Colonic mucosa (tissue), 4 donors: ENCODE measurements at places on chromosomes 5 and 9.

GRCh38 chr5:152523964-152524363, 118.9 kb upstream of the NMUR2 start:
- DNase-seq = no peak
- H3K27me3 ChIP-seq = no peaks in the 10 kb centered on the region

GRCh38 chr9:29044959-29045358, 1471.7 kb upstream of the C9orf72 start:
- no peak overlapping the region for H3K27ac ChIP-seq
- DNase-seq = no peak
- H3K4me1 ChIP-seq = no peaks in the 10 kb centered on the region

- H3K36me3 ChIP-seq = no peaks in the 10 kb centered on the region
- no peaks in the 10 kb centered on the region for H3K27me3 ChIP-seq
- H3K4me1 ChIP-seq = no peaks in the 10 kb centered on the region
- H3K4me3 ChIP-seq = no peak overlapping the region
- DNase-seq = no peak
These were observed 326.9 kb downstream of the TENT4A start for GRCh38 chr5:7040111-7040510.

- H3K27me3 ChIP-seq = no peaks in the 10 kb centered on the region
- no peak overlapping the region for H3K4me3 ChIP-seq
- DNase-seq = no peak
- no peak overlapping the region for H3K27ac ChIP-seq
- H3K36me3 ChIP-seq = no peaks in the 10 kb centered on the region
These were observed 56.1 kb downstream of the FGF18 start for GRCh38 chr5:171475596-171475995.

GRCh38 chr5:112979723-112980122, 3.1 kb downstream of the DCP2 start:
- H3K4me3 ChIP-seq = no peak overlapping the region
- H3K4me1 ChIP-seq = peaks cover 7% of the 10 kb centered on the region
- H3K27ac ChIP-seq = no peak overlapping the region
- no peak for DNase-seq
- H3K36me3 ChIP-seq = no peaks in the 10 kb centered on the region

GRCh38 chr9:71079451-71079850, 42.0 kb downstream of the TRPM3 start:
- H3K27me3 ChIP-seq = no peaks in the 10 kb centered on the region
- no peaks in the 10 kb centered on the region for H3K36me3 ChIP-seq
- no peaks in the 10 kb centered on the region for H3K4me1 ChIP-seq
- H3K27ac ChIP-seq = no peak overlapping the region
- no peak overlapping the region for H3K4me3 ChIP-seq
- DNase-seq = no peak

DNA sequence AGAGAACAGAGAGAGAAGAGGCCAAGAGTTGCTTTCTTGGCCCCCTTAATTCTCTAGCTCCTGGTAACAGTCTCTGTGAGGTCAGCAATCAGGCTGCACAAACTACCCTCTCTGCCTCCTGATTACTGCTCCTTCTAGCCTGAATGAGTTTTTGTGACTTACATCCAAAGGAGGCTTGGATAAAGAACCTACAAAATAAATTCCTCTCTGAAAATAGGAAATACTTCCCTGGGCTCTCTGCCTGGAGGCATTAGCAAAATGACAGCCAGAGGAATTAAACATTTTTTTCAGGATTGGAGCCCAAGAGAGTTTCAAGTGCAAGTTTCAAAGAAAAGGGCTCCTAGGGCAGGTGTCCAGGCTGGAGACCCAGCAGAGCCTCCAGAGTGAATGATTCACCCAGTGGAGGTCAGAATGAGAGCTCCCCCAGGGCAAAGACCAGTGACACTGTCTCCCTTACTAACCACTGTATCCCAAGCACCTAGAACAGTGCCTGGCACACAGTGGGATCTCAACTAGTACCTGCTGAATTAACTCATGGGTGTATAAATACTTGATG, 162.5 kb downstream of the SPOCK1 start:
- H3K4me1 ChIP-seq = no peaks in the 10 kb centered on the region
- H3K27me3 ChIP-seq = no peaks in the 10 kb centered on the region
- H3K36me3 ChIP-seq = no peaks in the 10 kb centered on the region
- H3K4me3 ChIP-seq = no peak overlapping the region

DNA sequence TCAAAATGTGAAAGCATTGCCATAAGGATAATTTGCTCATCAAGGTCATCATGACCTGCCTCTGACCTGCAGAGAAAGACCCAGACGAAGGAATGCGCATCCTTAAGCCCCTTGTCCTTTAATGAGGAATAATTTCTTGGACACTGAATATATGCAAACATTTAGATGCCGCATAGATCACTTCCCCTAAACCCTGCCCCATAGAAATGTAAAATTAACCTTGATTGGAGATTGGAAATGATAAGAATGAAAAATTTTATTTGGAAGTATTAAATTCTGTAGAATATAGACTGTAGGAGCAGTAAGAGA, 233.1 kb downstream of the ARHGAP26 start:
- no peaks in the 10 kb centered on the region for H3K4me1 ChIP-seq
- DNase-seq = no peak
- peak overlapping the region; percentile 54 for H3K27ac ChIP-seq
- H3K36me3 ChIP-seq = no peaks in the 10 kb centered on the region
- H3K4me3 ChIP-seq = no peak overlapping the region
- no peaks in the 10 kb centered on the region for H3K27me3 ChIP-seq

DNA sequence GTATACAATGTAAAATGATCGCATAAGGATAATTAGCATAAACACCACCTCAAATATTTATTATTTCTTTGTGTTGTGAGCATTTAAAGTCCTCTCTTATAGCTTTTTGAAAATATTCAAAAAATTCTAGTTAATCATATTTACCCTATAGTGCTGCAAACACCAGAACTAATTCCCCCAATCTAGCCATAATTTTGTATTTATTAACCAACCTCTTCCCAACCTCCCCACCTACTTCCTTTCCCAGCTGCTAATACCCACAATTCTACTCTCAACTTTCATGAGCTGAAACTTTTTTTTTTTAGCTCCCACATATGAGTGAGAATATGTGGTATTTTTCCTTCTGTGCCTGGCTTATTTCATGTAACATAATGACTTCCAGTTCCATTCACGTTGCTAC, 317.8 kb upstream of the ATP10B start:
- no peak overlapping the region for H3K27ac ChIP-seq
- DNase-seq = no peak
- no peaks in the 10 kb centered on the region for H3K27me3 ChIP-seq
- no peak overlapping the region for H3K4me3 ChIP-seq
- no peaks in the 10 kb centered on the region for H3K4me1 ChIP-seq
- H3K36me3 ChIP-seq = no peaks in the 10 kb centered on the region

- H3K4me3 ChIP-seq = no peak overlapping the region
- no peaks in the 10 kb centered on the region for H3K27me3 ChIP-seq
- no peaks in the 10 kb centered on the region for H3K4me1 ChIP-seq
- no peak overlapping the region for H3K27ac ChIP-seq
- no peak for DNase-seq
These were observed 85.8 kb downstream of the FGF1 start for GRCh38 chr5:142600092-142600491.

DNA sequence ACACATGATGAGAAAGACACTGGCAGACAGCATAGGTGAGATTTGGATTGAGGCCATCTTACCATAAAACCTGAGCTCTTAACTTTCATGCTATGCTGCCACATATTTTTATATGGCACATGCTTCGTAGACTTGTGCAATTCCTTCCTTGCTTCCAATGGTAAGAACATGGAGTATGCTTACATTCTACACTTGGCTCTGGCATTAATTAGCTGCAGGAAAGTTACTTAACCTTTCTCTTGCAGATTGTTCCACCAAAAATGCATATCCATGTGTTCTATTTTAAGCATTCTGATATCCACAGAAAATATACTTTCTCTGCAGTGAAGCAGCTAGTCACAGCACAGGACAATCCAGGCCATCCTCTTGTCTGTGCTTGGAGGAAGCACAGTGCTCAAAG, 119.4 kb downstream of the MPDZ start:
- no peak for DNase-seq
- no peaks in the 10 kb centered on the region for H3K27me3 ChIP-seq
- no peaks in the 10 kb centered on the region for H3K36me3 ChIP-seq
- no peaks in the 10 kb centered on the region for H3K4me1 ChIP-seq
- no peak overlapping the region for H3K4me3 ChIP-seq
- no peak overlapping the region for H3K27ac ChIP-seq

DNA sequence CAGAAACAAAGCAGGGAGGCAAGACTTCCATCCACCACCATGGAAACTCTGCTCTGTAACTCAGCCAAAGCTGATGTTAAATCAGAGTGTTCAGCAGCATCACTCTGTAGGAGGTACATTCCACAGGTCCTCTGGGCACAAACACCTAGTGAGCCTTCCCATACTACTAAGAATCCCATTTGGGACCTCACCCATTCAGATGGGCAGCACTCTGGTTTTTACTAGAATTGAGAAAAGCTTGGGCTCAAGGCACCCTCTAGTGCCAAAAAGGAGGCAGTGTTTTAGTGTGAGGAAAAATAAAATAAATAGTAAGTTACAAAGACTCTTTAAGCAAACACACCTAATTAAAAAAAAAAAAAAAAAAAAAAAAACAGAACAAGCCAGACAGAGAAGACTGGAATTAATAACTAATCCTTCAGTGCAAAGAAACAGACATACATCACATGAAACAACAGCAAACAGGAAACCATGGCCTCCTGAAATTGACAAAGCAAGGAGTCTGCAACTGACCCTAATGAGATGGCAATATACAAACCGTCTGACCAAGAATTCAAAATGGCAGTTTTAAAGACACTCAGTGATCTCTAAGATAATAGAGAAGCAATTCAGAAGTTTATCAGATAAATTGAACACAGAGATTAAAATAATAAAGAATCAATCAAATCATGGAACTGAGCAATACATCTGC, 159.5 kb downstream of the GNA14 start:
- DNase-seq = no peak
- no peaks in the 10 kb centered on the region for H3K36me3 ChIP-seq
- H3K4me1 ChIP-seq = no peaks in the 10 kb centered on the region
- no peak overlapping the region for H3K27ac ChIP-seq

DNA sequence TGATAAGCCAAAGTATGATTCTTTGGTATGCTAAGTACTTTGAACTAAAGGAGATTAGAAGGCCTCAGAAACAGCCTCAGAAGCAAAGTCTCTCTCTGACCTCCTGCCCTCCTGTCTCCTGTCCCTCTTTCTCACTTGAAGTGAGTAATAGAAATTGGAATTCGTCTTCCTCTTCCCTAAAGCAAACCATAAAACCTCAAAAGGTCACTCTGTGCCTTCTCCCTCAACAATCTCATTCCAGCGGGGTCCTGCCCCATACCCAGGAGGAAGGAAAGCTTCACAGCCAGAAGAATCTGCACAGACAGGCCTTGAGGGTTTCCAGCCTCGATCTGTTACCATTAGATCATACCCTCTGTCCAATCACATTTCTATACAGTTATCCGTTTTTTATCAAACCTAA, 87.8 kb downstream of the HAPLN1 start:
- no peak for DNase-seq
- no peak overlapping the region for H3K27ac ChIP-seq
- no peak overlapping the region for H3K4me3 ChIP-seq
- no peaks in the 10 kb centered on the region for H3K4me1 ChIP-seq
- H3K36me3 ChIP-seq = no peaks in the 10 kb centered on the region

GRCh38 chr9:16689351-16689938, 181.0 kb downstream of the BNC2 start:
- no peak overlapping the region for H3K4me3 ChIP-seq
- DNase-seq = no peak
- H3K4me1 ChIP-seq = no peaks in the 10 kb centered on the region
- H3K27ac ChIP-seq = no peak overlapping the region
- no peaks in the 10 kb centered on the region for H3K36me3 ChIP-seq
- no peaks in the 10 kb centered on the region for H3K27me3 ChIP-seq

DNA sequence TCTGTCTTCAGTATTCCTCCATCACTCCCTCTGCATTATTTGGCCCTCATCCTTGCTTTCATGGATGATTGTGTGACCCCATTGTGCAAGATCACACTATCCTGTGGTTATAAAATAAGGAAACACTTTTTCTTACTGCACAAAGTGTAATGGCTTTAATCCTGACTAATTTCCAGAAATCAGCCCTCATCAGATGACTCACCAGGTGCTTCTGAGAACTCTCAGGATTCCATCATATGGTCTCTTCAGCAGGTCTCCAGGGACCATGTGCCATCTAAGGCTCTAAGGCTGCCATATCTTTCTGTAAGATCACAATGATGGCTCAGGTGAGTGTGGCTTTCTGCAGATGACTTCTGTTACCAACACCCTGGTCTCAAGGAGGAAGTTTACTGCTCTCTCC, 27.3 kb upstream of the FER start:
- no peaks in the 10 kb centered on the region for H3K36me3 ChIP-seq
- H3K4me1 ChIP-seq = no peaks in the 10 kb centered on the region
- no peak overlapping the region for H3K27ac ChIP-seq
- H3K27me3 ChIP-seq = no peaks in the 10 kb centered on the region
- DNase-seq = no peak
- no peak overlapping the region for H3K4me3 ChIP-seq

- H3K4me1 ChIP-seq = no peaks in the 10 kb centered on the region
- no peaks in the 10 kb centered on the region for H3K27me3 ChIP-seq
- no peak overlapping the region for H3K4me3 ChIP-seq
- no peaks in the 10 kb centered on the region for H3K36me3 ChIP-seq
- no peak for DNase-seq
These were observed 155.0 kb upstream of the TSLP start for GRCh38 chr5:110916381-110917049.

DNA sequence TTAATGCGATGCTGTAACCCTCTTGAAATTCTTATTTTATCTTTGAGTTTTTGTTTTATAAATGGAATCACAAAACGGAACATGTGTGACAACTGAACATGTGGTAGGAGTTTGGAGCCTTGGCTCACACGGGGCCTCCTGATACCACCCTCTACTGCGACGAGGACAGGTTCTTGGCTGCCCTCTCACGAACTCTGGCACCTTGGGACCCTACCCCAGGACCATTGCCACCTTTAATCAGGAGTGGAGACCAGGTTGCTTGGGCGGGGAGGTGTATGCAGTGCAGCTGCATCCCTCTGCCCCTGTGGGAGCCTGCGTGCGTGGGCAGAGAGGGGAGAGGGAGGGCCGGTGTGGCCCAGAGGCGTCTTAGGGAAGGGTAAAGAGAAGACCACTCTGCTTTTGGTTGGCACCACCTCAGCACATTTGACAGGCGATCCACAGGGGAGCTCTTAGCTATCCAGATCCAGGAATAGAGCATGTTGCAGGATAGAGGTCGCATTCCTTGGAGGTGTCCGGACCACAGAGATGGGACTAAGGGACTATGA, 753.9 kb upstream of the PTPRD start:
- no peaks in the 10 kb centered on the region for H3K4me1 ChIP-seq
- no peaks in the 10 kb centered on the region for H3K27me3 ChIP-seq
- no peak overlapping the region for H3K4me3 ChIP-seq
- no peak overlapping the region for H3K27ac ChIP-seq
- no peak for DNase-seq

- H3K27ac ChIP-seq = no peak overlapping the region
These were observed 201.4 kb upstream of the TLX3 start for GRCh38 chr5:171107669-171108068.

- no peak overlapping the region for H3K4me3 ChIP-seq
- H3K27ac ChIP-seq = no peak overlapping the region
- H3K36me3 ChIP-seq = no peaks in the 10 kb centered on the region
- no peaks in the 10 kb centered on the region for H3K4me1 ChIP-seq
These were observed 141.2 kb downstream of the PARP8 start for GRCh38 chr5:50807661-50808060.
